ENCODE measurements at places on chromosomes 7 and 10.

DNA sequence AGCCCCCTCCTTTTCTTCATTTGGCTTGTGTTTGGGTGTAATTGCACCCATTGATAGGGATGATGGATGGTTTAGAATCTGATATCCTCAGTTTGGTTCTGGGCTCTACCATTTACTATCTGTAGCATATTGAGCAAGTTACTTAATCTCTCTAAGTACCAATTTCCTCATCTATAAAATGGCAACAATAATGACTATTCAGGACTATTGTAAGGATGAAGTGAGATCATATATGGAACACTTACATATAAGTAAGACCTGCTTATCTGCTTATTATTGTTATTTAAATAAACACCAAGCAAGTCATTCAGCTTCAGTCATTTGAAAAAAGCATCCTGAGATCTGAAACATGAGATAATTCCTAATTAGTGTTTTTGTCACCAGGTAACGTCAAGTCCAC lies 127.0 kb downstream of the SEC23IP start:
- no peak for DNase-seq

GRCh38 chr10:58784361-58784760 lies 271.7 kb downstream of the BICC1 start:
- no peak for DNase-seq

- DNase-seq: no peak
Measured at GRCh38 chr10:98306501-98306900, 38.5 kb upstream of the LOXL4 start.

DNA sequence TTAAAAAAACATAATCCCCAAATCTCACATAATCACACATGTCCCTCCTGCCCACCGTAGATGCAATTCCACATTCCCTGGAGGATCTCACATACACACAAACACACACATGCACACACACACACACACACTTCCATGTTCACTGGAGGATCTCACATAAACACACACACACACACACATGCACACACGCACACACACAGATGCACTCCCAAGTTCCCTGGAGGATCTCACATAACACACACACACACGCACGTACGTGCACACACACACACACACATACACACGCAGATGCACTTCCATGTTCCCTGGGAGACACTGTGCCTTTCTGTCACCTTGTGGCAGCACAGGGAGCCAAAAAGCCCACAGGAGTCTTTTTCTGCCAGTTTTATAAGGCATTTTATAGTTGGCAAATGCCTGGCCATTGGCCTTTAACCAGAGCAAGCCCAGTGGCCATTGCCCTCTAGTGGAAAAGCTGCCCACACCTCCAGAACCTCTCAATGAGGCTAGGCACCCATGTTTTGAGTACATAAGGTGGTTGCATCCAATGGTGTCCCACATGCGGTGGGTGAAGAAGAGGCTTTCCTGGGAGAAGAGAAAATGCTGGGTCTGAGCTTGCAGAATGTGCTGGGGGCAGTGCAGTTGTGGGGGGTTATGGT lies 115.4 kb upstream of the ACBD5 start:
- no peak for DNase-seq

DNA sequence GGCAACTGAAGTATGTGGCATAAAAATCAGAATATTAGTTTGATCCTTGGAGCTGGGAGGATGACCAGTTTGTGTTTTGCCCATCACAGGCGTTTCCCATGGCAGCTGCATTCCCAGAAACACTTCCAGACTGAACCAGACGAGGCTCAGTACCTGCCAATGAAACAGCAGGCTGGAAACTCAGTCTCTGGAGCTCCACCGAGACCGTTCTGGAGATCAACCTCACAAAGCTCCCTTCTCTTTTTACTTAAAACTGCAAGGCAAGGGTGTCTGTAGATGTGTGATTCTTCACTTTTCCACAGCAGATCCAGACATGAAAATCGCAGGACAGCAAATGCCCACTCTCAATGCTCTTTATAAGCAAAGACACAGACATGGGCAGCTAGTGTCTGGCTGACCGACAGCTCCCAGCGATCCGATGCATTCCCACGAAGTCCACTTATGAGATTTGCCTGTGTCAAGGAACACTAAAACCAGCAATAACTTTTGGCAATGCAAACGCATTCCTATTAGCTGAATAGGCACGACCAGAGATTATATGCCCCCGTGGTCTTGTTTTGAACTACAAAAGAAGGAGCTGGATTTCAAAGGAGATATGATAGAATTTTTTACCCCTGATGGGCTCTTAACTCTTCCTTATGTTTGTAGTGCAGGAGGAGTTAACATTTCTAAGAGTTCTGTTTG lies 72.6 kb downstream of the ADAM12 start:
- no peak for DNase-seq

DNA sequence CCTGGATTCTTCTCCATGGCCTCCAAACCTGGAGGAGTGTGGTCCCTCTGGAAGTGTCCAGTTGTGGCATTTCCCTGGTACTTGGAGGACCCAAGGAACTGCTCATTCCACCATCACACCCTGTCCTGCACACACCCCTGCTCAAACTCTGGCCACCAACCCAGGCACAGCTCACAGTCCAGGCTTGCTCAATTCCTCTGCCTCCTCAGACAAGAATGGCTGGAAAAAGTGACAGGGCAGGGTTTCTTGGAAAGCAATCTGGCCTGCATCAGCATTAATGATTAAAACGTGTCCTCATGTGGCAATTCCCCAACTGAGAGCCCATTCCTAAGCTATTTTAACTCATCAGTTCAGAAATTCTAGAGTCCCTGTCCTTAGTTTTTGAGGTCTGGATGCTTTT lies 17.2 kb upstream of the TPST1 start:
- DNase-seq: no peak

GRCh38 chr7:77205706-77206105 lies 6.1 kb upstream of the FGL2 start:
- no peak for DNase-seq

GRCh38 chr7:118148930-118149329 lies 35.0 kb upstream of the LSM8 start:
- peak; percentile 72 for DNase-seq

- DNase-seq: no peak
Measured at GRCh38 chr10:112716924-112717413, 233.1 kb upstream of the TCF7L2 start.

GRCh38 chr7:117017017-117017451 lies 63.7 kb downstream of the ST7 start:
- DNase-seq: peak; percentile 74

- DNase-seq: no peak
Measured at GRCh38 chr10:35210961-35211360, 84.3 kb downstream of the CREM start.

DNA sequence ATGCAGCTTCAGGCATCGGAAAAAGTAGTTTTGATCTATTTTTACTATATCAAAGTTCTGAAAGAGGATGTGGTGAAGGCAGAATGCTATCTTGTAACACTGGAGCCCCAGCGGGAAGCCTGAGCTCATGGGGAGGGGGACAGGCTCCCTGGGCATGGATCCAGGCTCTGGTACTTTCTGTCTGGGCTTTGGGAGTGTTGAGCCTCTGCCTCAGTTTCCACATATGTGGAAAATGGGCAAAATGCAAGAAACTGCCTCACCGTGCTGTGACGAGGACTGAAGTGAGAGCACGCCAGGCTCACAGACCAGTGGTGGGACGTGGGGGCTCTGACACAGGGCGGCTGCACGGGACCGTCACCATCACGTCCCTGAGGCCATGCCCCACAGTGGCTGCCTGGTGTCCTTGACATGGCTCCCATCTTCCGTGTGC lies 182.9 kb upstream of the SHH start:
- DNase-seq: no peak

GRCh38 chr10:51806079-51806835 lies 106.9 kb upstream of the CSTF2T start:
- DNase-seq: no peak

DNA sequence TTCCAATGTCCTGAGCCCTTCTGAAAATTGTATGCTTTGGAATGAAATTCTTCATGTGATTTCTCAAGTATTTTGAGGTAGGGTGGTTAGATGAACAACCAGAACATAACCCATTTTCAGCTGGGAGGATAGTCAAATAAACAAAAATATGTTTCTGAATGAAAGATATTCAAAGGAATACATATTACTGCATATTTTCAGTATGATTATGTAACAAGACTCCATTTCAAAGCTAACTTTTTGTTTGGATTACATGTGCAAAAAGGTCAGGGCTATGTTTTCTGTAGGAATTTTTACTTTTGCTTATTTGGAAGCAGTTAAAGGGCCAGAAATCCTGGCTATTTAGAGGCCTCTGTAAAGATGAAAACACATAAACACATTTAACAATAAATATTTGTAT lies 27.7 kb downstream of the CDK6 start:
- DNase-seq: no peak

DNA sequence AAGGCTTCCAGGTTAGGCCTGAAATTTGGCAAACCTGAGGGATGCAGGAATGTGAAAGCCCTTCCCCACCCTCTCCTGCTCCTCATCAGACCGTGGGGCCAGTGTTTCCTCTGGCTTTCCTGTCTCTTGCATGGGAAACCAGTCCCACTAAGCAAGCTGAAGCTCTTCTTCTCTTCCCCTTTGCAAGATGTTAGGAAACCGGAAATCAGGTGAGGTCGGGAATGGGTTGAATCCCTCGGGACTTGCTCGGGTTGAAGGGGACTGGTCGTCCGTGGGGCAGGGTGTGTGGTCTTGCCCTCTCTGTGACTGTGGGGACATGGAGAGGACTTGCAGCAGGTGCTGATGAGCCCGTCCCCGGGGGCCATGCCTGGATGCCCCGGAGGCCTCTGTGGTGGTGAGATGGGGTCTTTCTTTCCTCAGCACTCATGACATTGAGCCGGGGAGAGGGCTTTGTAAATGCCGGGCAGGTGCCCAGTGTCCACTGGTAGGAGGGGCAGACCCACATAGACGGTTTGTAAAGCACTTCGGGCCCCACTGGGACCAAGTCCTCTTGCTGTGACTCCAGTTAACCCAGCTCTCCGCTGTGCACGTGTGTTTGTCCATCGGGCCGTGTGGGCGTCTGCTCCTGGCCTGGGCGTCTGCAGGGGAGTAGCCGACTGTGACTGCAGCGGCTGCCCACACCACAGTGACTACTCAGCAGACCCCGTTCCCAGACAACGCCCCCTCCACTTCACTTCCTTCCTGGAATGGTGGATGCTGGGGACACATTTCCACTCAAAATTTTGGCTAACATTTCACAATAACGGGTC lies 373.9 kb downstream of the GLRX3 start:
- no peak for DNase-seq

DNA sequence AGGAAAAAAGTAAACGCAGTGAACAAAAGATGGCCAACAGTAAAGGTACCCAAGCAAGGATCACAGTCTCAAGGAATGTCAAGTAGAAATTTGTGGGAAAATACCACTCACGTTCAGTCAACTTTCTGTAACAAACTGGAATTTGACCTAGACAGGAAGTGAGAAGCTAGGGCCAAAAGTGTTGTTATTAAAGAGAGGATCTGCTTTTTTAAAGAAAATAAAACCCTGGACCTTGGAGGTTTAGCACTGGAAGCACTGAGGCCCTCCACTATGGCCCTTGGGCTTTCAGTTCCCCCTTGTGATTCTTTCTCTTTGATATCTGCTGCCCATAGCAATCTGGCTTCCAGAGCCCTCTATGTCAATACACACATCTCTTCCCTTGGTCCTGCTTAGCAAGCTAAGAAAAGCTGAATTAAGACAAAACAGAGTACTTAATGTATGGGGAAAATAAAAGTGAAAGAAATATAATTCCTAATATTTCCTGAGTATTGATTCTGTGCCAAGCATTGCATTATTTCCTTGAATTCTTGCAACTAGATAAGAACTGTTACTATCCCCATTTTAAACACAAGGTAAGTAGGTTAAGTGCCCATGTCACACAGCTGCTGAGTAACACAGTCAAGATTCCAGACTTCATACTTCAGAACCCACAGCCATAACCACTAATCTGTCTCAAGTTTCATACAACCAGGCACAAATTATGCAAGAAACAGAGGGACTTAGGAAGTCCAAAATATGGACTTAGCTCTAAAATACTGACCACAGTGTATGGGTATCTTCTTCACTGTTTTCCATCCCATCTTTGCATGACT lies 2.6 kb upstream of the ZNF438 start:
- DNase-seq: no peak

- DNase-seq: no peak
Measured at GRCh38 chr10:68010426-68010940, 64.6 kb downstream of the HERC4 start.

- DNase-seq: no peak
Measured at GRCh38 chr10:43693602-43694001, 44.9 kb upstream of the ZNF32 start.

GRCh38 chr7:123533929-123534382 lies 439 bp downstream of the IQUB start:
- DNase-seq: peak; percentile 43

GRCh38 chr10:44427479-44427878 lies 42.6 kb upstream of the CXCL12 start:
- no peak for DNase-seq

DNA sequence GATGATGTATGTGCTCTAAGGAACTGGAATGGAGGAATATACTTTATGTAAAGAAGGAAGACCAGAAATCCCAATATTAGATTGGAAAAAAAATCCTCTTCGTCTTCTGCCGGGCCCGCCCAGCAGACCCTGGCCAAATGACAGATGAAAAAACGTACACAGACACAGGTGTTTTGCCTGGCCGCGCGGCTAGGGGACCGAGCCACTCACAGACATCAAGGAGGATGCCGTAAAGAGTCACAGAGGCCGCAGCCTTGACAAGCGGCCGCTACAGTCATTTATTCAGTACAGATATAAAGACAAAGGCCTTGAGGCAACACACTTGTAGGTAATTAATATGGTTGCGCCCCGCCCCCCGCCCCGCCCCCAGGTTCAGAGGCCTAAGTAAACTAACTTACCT lies 594.1 kb downstream of the GRM8 start:
- no peak for DNase-seq

DNA sequence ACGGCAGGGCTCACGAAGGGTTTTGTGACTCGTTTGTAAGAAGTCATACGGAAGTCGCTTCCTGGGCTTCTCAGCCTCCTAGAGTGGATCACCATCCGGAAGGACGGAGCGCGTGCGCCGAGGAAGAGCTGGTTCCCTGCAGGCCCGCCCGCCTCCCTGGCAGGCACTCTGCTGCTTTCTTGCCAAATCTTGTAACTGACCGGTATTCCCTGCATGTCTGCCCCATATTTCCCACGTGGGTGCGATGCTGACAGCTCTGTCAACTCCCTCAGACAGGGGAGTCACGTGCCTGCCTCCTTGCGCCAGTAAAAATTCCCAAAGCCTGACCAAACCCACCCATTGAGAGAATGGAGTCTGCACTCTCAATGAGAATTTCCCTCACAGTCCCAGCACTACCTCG lies 12.7 kb downstream of the SHH start:
- no peak for DNase-seq

DNA sequence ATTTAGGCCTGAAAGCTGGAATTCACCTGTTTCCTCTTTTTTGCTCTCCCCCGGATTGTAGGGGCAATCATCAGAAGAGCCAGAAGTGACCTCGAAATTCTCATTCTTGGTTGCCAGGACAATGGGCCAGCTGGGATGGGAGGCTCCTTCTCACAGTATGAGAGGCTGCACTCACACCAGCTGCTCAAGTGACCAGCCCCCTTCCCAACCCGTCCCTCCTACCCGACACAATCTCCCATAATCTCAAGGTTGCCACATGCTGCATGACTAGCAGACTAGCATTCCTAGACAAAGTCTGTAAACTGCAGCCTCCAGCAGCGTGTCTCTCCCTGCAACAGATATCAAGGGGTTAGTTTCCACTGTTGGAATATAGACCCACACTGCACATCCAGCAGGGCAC lies 110.3 kb downstream of the C1GALT1 start:
- no peak for DNase-seq
